NCI-H748 treated with DMSO at 0.1 percent for 48 hours (cell line): ENCODE measurements at places on chromosomes 12 and 14.

DNA sequence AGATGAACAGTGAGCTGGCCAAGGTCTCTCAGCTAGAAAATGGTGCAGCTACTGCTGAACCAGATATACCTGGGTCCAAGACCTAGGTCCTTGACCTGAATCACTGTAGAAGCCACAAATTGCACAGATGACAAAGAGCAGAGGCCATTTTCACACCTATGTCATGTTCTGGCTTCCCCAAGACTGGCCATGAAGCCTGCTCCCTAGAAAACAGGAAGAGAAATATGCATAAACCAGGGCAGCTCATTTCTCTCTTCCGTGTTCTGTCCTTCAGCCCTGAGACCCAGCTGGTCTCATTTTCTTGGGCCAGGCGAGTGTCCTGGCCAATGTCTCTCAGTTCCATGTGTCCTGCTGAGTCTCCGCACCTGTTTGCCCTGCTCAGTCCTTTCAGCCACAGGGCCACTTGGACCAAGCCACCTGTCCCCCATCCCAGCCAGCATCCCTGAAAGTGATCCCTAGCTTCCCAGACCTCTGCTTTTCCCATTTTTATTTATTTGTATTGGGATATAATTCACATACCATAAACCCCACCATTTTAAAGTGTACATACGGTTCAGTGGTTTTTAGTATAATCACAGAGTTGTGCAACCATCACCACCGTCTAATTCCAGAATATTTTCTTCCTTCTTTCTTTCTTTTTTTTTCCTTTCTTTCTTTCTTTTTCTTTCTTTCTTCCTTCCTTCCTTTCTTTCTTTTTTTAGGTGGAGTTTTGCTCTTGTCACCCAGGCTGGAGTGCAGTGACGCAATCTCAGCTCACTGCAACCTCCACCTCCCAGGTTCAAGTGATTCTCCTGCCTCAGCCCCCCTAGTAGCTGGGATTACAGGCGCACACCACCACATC, 27.0 kb downstream of the P2RX7 start:
- DNase-seq, result no peak

GRCh38 chr14:62662811-62663455, 382.3 kb downstream of the KCNH5 start:
- DNase-seq, result no peak

GRCh38 chr12:2834581-2835491, at the start of gene NRIP2:
TSS of gene NRIP2 (minus strand) at chr12:2835035. CDS start at chr12:2834983, 52 bp downstream.
- peak; percentile 27 for DNase-seq

- DNase-seq, result no peak
Measured at GRCh38 chr12:39763890-39764169, 144.2 kb upstream of the ABCD2 start.

- no peak for DNase-seq
Measured at GRCh38 chr12:40227447-40227846, 2.6 kb downstream of the LRRK2 start.

DNA sequence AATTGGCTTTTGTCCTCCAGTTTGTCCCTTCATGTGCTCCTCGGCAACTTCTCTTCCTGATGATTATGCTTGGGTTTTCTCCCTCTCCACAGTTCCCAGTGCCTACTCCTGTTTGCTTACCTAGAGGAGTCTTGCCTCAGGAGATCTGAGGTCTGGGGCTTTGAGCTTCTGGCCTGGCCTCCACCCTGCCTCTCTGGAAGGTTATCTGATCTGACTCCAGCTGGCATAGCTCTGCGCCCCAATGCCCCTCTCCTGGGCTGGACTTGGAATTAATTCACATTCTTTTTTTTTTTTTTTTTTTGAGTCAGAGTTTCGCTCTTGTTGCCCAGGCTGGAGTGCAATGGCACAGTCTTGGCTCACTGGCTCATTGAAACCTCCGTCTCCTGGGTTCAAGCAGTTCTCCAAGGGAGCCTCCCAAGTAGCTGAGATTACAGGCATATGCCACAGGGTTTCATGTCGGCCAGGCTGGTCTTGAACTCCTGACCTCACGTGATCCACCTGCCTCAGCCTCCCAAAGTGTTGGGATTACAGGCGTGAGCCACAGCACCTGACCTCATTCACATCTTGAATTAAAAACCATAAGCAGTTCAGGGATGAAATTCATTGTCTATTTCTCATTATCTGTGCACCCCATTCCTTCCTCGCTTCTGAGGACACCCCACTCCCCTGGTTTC, 33.5 kb downstream of the CFL2 start:
- no peak for DNase-seq

- no peak for DNase-seq
Measured at GRCh38 chr12:60863421-60863820, 1267.6 kb downstream of the SLC16A7 start.

DNA sequence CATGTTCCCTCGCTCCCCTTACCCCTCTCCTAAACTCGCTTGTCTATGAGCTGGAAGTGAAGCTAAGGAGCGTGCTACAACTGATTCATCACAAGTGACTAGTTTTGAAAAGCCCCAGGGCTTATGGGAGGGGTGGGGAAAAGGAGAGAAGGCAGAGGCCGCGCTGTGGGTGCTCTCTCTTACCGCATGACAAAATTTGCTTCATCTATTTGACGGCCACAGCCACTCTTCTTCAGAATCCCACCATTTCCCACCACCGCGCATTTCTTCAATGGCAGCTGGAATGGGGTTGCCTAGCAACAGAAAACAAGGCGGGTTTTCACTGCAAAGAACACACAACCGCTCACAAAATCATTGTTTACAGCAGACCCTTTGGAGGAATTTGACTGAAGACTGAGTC, 79.4 kb downstream of the ST8SIA1 start:
- DNase-seq, result no peak

- DNase-seq, result no peak
Measured at GRCh38 chr12:62291864-62292760, 31.9 kb downstream of the USP15 start.

DNA sequence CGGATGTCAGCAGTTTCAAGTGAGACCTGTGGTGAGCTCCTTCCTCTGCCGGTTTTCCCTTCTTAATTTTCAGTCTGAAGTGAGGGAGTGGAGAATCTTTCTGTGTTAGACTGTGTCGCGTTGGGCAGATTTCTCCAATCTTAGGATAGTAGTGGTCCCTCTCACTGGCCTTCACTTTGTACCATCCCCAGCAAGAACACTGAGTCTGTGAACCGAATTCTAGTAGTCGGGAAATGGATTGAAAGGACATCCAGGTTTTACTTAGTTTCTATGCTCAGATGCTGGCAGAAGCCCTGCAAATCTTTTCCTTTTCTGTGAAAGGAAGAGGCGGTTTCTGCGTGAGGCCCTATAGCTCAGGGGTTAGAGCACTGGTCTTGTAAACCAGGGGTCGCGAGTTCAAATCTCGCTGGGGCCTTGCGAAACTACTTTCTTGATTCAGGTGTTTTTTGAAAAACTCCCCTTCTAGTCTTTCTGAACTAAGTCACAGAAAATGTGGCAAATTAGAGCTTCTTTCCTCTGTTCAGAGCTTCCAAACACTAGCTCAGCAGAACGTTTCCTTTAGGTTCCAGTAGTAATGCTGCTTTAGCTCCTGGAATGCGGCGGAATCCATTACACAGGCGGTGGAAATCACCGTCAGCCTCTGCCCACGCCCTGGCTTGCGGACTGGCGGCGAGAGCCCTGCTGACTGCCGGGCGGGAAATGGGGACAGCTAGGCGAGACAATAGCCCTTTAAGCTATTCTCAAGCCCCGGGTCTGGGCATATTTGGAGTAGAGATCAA, 2.8 kb upstream of the RNASE4 start:
- DNase-seq, result peak; percentile 76

DNA sequence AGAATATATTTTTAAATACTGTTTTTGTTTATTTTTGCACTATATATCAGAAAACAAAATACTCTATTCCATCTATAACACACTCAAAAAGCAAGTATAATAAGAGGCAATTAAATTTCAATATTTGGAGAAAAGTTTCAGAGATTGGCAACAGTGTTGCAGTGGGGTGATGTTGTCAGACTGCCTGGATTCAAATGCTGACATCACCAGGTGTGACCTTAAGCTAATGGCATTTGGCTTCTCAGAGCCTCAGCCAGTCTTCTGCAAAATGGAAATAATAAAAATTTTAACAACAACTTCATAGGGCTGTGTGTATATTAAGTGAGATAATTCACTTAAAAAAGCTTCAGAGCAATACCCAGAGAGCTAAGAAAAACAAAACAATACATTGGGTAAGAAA, 74.7 kb downstream of the TMTC1 start:
- no peak for DNase-seq
